ENCODE measurements at places on chromosomes 4 and X. TPM values are rescaled to one million over a fixed set of nuclear protein-coding genes. Genes with fewer than 3 reads are reported as not detected.
A peak's percentile ranks its signal among the peaks of the same experiment; 100 is the strongest.

DNA sequence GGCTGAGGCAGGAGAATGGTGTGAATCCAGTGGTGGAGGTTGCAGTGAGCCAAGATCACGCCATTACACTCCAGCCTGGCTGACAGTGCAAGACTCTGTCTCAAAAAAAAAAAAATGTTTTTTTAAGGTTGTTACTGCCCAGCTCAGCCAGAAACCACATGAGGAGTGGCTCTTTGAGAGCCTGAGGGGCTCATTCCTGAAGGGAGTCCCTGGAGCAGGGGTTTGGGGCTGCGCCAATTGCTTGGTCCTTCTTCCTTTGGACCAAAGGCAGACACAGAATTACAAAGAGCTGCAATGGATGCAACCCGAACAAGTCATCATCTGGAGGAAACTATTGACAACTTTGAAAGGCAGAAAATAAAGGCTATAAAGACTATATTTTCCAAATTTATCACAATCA lies 60.6 kb upstream of the WWC2 start:
- DNase-seq = no peak
- no peak overlapping the region for H3K4me3 ChIP-seq
- no peak overlapping the region for H3K27ac ChIP-seq
- no peaks in the 10 kb centered on the region for H3K36me3 ChIP-seq
- no peaks in the 10 kb centered on the region for H3K27me3 ChIP-seq
- H3K4me1 ChIP-seq = no peaks in the 10 kb centered on the region

DNA sequence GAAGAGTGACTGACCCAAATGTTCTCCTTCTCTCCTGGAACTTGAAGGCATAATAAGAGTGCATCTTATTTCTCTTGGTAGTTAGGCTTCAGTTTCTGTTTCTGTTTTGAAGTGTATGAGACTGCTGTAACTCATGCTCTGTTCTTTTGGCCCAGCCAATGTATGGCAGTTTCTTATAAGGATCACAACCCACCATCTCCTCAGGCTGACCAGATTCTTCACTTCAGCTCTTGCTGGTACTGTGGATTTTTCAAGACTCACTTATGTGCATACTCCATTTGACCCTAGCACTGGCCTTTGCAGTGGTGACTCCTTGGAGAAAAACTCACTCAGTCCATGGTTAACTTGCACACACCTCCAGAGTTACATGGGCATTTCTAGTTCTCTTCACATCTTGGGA lies 9.6 kb upstream of the YTHDC1 start:
- no peak overlapping the region for H3K27ac ChIP-seq
- H3K4me1 ChIP-seq = no peaks in the 10 kb centered on the region
- no peaks in the 10 kb centered on the region for H3K36me3 ChIP-seq
- peaks cover 3% of the 10 kb centered on the region for H3K27me3 ChIP-seq
- no peak overlapping the region for H3K4me3 ChIP-seq
- no peak for DNase-seq

DNA sequence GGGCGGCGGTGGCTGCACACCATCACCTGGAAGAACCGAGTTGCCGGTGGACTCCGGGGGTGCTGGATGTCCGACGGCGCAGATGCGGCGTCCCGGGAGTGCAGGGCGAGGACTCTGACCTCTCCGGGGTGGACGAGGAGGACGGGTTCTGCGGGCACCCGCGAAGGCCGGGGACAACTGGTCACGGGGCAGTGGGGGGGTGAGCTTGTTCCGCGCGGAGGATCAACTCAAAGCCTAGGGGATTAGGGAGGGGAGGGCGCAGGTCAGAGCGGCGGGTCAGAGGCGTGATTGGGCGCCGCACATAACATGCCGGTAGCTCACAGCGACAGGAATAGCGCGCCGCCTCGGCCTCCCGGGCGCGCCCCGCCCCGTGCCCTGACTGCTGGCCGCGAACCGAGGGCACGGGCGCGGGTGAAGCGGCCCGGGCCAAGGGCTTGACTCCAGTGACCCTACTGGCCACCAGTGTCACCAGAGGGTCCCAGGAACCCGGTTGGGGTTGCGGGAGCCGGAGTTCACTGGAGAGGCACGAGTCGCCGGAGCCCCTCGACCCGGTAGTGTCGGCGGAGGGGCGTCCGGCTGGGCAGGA lies at the start of gene KLHL34:
KLHL34 (minus strand) TSS at position 179 of the 586 bp plus-strand sequence. CDS start 542 bp downstream, outside the sequence.
- DNase-seq = no peak
- H3K27ac ChIP-seq = no peak within 1 kb of the TSS
- no peaks in the 10 kb centered on the region for H3K36me3 ChIP-seq
- H3K27me3 ChIP-seq = peaks cover 16% of the 10 kb centered on the region
- peak within 1 kb of the TSS; percentile 44 for H3K4me3 ChIP-seq
- H3K4me1 ChIP-seq = peaks cover 14% of the 10 kb centered on the region

- no peak overlapping the region for H3K4me3 ChIP-seq
- H3K27me3 ChIP-seq = no peaks in the 10 kb centered on the region
- DNase-seq = no peak
- no peaks in the 10 kb centered on the region for H3K36me3 ChIP-seq
Measured at GRCh38 chrX:144840616-144841015, 406.7 kb upstream of the SPANXN1 start.

GRCh38 chr4:7539659-7540058 lies 104.9 kb upstream of the PSAPL1 start:
- H3K27ac ChIP-seq = no peak overlapping the region
- no peaks in the 10 kb centered on the region for H3K27me3 ChIP-seq
- H3K4me3 ChIP-seq = no peak overlapping the region
- H3K4me1 ChIP-seq = no peaks in the 10 kb centered on the region
- H3K36me3 ChIP-seq = no peaks in the 10 kb centered on the region

DNA sequence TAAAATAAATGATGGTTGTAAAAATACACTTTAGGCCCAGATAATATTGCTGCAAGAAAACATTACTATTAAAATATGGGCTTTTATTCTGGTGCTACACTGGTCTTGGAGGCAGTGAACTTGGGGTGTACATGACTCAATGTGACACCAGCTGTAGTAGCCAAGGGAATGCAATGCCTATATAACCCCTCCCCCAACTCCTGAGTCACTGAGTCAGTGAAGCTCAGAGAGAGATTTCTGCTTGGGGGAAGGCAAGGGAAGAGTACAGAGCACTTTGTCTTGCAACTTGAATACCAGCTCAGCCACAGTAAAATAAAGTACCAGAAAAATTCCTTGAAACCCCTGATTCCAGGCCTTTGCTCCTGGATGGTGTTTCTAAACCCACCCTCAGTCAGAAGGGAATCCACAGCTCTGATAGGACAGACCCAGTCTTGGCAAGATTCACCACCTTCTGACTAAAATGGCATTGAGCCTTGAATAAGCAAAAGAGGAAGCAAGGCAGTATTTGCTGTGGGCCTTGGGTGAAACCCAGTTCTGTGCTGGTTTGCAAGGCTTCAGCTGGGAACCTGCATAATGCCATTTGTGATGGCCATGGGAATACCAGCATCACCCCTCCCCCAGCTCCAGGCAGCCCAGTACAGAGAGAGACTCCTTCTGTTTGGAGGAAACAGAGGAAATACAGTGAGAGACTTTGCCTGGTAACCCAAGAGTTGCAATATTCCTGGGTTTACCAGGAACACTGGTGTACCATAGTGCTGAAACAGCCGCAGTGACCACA lies 209.9 kb downstream of the IQCM start:
- H3K27me3 ChIP-seq = no peaks in the 10 kb centered on the region
- no peak for DNase-seq
- H3K27ac ChIP-seq = no peak overlapping the region
- no peaks in the 10 kb centered on the region for H3K4me1 ChIP-seq
- no peak overlapping the region for H3K4me3 ChIP-seq

GRCh38 chrX:87517571-87518141 lies at the start of gene KLHL4:
KLHL4 (plus strand) TSS chrX:87517802; CDS start chrX:87517894, 92 bp downstream.
- no peaks in the 10 kb centered on the region for H3K36me3 ChIP-seq
- no peaks in the 10 kb centered on the region for H3K4me1 ChIP-seq
- H3K4me3 ChIP-seq = peak within 1 kb of the TSS; percentile 49
- H3K27me3 ChIP-seq = no peaks in the 10 kb centered on the region
- H3K27ac ChIP-seq = peak within 1 kb of the TSS; percentile 63

GRCh38 chrX:15399962-15400391 lies 15.8 kb upstream of the VEGFD start:
- H3K36me3 ChIP-seq = no peaks in the 10 kb centered on the region
- no peaks in the 10 kb centered on the region for H3K4me1 ChIP-seq
- no peaks in the 10 kb centered on the region for H3K27me3 ChIP-seq
- H3K27ac ChIP-seq = no peak overlapping the region

- no peak overlapping the region for H3K27ac ChIP-seq
- H3K4me3 ChIP-seq = no peak overlapping the region
- DNase-seq = no peak
- H3K4me1 ChIP-seq = peaks cover 8% of the 10 kb centered on the region
- H3K27me3 ChIP-seq = no peaks in the 10 kb centered on the region
- H3K36me3 ChIP-seq = no peaks in the 10 kb centered on the region
Measured at GRCh38 chrX:22395372-22395771, 122.7 kb downstream of the CBLL2 start.

- peaks cover 6% of the 10 kb centered on the region for H3K36me3 ChIP-seq
- peak overlapping the region; percentile 62 for H3K4me3 ChIP-seq
- H3K27me3 ChIP-seq = no peaks in the 10 kb centered on the region
- peak overlapping the region; percentile 90 for H3K27ac ChIP-seq
- H3K4me1 ChIP-seq = peaks cover 33% of the 10 kb centered on the region
Measured at GRCh38 chr4:119299741-119300100, 22.2 kb downstream of the FABP2 start.

GRCh38 chrX:101485212-101485949 lies at the start of gene ARMCX4:
ARMCX4 (plus strand) TSS chrX:101485456; CDS start chrX:101488590, 3,134 bp downstream.
- no peaks in the 10 kb centered on the region for H3K27me3 ChIP-seq
- peak within 1 kb of the TSS; percentile 55 for H3K27ac ChIP-seq
- H3K36me3 ChIP-seq = no peaks in the 10 kb centered on the region
- peak within 1 kb of the TSS; percentile 55 for H3K4me3 ChIP-seq

DNA sequence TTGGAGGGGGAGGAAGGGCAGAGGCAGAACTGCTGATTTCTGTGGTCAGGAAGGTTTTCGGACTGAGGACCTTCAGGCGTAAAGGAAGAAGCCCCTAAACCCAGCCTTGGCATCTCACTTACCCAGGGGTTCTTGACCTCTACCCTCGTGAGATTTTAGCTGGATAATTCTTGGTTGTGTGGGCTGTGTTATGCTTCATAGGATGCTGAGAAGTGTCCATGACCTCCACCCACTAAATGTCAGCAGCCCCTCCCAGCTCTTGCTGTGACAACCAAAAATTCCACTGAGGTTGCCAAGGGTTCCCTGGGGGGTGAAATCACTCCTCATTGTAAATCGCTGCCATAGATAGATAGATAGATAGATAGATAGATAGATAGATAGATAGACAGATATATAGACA lies 5.8 kb upstream of the CRLF2 start:
- no peaks in the 10 kb centered on the region for H3K27me3 ChIP-seq
- no peak overlapping the region for H3K27ac ChIP-seq
- no peaks in the 10 kb centered on the region for H3K36me3 ChIP-seq
- H3K4me1 ChIP-seq = no peaks in the 10 kb centered on the region
- no peak overlapping the region for H3K4me3 ChIP-seq
- no peak for DNase-seq

DNA sequence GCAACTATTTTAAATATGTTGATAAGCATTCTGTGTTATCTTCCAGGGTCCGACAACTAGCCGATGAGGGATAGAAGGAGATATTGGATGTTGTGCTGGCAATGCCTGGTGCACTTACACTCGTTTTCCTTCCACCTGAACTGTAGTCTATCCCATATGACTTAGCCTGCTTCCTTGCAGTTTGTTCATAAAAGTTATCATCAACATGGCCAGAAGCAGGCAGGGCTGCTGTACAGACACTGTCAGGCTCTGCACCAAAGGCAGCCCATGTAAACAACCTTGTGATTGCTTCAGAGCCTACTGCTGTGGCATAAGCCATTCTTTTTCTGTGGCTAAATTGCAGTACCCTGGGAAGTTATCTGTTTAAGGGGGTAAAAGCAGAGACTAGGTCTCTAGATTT lies 1.6 kb downstream of the MAPK10 start:
- H3K4me3 ChIP-seq = no peak overlapping the region
- peaks cover 16% of the 10 kb centered on the region for H3K4me1 ChIP-seq
- H3K36me3 ChIP-seq = no peaks in the 10 kb centered on the region

GRCh38 chr4:155491336-155492120 lies 114.8 kb upstream of the MAP9 start:
- peaks cover 19% of the 10 kb centered on the region for H3K4me1 ChIP-seq
- no peak overlapping the region for H3K4me3 ChIP-seq
- no peaks in the 10 kb centered on the region for H3K36me3 ChIP-seq
- no peaks in the 10 kb centered on the region for H3K27me3 ChIP-seq
- H3K27ac ChIP-seq = no peak overlapping the region

- H3K4me1 ChIP-seq = no peaks in the 10 kb centered on the region
- H3K27ac ChIP-seq = no peak overlapping the region
- no peak overlapping the region for H3K4me3 ChIP-seq
- no peak for DNase-seq
Measured at GRCh38 chr4:163042306-163042705, 124.4 kb downstream of the NAF1 start.

DNA sequence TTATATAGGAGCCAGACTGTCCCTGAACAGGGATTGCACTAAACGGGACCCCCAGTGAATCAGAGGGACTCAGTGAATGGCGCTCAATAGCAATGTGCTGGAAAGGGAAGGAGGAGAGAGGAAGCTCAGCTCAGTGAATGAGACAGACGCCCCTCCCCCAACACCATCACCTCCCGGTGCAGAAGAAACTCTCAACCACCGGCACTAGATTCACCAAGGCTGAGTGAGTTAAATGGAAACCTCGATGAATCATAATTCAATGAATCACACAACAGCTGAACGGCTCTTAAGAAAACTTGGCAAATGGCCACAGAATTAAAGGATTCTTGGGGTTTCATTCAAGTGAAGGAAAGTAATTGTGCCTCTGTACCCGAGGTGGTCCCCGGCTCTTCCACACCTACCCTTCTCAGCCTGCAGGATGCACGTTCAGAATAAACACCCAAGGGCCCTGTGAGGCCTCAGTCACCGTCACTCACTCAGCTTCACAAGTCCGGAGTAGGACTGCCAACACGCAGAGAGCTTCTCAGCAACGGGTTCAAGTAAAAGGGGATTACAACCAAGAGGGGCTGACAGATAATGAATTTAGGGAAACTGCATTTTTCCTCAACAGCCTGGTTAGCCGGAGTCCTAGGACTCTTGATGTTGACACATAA lies 29.3 kb downstream of the CRMP1 start:
- no peaks in the 10 kb centered on the region for H3K36me3 ChIP-seq
- H3K4me1 ChIP-seq = no peaks in the 10 kb centered on the region
- no peak overlapping the region for H3K4me3 ChIP-seq
- no peak for DNase-seq
- no peak overlapping the region for H3K27ac ChIP-seq

DNA sequence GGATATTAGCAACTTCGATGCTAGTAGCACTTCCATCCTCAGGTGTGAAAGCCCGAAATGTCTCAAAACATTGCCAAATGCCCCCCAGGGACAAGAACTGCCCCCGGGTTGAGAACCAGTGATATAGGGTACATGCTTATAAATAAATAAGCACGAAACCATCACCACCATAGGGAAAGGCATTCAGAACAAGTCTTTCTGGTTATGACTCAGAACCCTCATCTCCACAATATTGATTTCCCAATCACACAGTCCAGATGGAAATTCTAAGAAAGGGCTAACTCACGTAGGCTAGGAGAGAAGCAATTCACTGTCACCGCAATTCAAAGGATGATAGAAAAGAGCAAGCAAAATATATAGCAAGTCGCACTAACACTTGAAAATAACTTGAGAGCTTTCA lies 84.8 kb downstream of the ANOS1 start:
- no peaks in the 10 kb centered on the region for H3K4me1 ChIP-seq
- no peaks in the 10 kb centered on the region for H3K27me3 ChIP-seq
- H3K4me3 ChIP-seq = no peak overlapping the region
- DNase-seq = no peak

TAF7L gene
- total RNA-seq = not detected

ART3 gene
- total RNA-seq = 17.8 TPM

PPARGC1A gene
- 19.7 TPM for total RNA-seq

WDR19 gene
- total RNA-seq = 23.5 TPM

CLIC2 gene
- total RNA-seq = 12.0 TPM

RS1 gene
- total RNA-seq = not detected

POU4F2 gene
- total RNA-seq = not detected
